ENCODE measurements at places on chromosomes 2 and 18.

DNA sequence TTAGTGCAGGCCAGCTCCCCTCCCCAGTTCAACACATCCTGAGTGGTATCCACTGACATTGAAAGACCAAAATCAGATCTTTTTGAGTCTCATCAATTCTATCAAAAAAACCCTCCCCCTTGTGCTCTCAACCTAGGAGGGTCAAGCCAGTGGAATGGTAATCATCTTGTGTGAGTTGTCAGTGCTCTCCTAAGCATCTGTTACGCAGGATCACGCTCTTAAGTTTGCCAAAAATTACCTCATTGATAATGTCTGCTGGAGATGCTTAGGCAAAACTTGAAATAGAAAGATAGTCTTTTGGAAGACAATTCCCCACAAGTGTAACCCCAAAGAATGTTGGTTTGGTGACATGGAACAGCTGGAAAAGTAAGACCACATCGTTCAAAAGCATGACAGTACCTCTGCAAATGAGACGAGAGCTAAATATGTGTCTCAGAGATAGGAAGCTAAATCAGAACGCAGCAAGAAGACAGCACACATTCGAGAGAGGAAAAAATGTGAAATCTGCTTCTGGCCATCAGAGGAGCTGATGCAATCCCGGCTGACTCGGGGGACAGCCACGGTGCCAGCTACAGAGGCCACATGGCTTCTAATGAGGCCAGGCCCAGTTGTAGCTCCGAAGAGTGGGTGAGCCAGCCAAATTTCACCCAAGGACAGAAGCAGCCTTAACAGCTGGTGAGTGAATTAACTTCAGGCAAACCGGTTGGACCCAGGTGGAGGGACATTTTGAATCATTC is 753.9 kb downstream of the RNF144A start:
- no peak for DNase-seq

- DNase-seq = no peak
Observed at GRCh38 chr18:23735021-23735464, 45.8 kb downstream of the LAMA3 start.

GRCh38 chr18:54388203-54389142 is 30.8 kb downstream of the C18orf54 start:
- DNase-seq = no peak

- peak; percentile 37 for DNase-seq
Observed at GRCh38 chr2:183868707-183869106, 729.6 kb upstream of the ZNF804A start.

DNA sequence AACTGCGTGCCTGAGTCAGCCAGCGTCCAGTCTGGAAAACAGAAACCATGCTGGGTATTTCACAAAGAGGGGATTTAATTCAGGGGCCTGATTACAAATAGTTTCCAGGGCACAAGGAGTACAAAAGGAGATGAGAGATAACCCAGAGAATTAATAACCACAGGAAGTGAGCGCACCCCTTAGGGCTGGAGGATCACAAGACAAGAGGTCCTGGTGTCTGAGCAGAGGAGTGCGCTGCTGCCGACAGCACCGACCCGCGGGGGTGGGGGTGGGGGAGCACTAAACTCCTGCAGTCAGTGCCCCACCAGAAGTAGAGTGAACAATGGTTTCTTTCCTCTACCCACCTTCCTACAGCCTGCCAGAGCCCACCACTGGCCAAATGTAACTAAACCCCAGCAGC is 20.8 kb upstream of the MAL start:
- DNase-seq = no peak

DNA sequence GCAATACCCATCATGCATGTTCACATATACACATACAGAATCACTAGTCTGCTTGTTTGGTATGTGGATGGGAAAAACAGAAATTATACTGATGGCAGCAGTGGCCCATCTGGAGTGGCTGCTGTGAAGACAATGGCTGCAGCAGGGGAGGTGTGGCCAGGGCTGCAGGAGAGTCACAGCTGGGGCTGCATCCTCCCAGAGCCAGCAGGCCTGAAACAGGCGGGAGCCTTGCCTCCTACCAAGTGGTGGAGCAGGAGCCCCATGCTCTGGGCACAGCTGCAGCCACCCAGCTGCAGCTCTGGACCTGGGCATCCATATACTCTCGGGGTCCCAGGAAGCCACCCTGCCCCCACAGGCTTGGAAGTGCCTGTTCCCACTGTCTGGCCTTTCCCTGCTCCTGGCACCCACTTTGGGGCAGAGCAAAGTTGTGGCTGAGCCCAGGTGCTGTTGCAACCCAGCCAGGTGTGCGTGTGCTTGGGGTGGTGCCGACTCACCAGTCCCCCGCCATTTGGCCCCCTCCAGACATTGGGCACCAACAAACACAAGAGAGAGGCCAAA is 136.6 kb downstream of the SPAG16 start:
- no peak for DNase-seq

DNA sequence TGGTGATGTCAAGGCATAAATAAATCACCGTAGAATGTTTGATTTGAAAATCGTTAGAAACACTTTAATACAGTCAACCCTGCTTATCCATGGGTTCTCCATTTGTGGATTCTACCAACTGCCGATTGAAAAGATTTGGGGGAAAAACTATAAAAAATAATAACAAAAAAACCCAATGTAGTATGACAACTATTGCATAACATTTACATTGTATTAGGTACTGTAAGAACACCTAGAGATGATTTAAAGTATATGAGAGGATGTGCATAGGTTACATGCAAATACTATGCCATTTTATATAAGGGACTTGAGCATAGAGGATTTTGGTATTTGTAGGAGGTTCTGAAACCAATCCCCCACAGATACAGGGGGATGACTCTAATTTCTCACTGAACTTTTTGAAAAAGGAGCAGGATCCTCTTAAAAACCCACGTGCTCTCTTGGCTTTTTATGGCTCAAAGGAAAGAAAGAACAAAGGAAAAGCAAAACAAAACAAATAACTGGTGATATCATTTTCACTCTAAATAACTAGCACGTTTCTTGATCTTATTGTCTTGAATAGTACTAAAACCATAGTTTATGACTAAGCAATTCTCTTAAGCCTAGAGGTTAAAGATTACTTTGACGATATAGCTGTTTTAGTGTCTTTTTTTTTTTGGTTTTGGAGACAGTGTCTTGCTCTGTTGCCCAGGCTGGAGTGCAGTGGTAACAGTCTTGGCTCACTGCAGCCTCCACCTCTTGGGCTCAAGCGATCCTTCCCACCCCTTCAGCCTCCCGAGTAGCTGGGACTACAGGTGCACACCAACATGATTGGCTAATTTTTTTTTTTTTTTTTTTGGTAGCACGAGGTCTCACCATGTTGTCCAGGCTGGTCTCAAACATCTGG is 17.0 kb downstream of the GMCL1 start:
- DNase-seq = no peak

DNA sequence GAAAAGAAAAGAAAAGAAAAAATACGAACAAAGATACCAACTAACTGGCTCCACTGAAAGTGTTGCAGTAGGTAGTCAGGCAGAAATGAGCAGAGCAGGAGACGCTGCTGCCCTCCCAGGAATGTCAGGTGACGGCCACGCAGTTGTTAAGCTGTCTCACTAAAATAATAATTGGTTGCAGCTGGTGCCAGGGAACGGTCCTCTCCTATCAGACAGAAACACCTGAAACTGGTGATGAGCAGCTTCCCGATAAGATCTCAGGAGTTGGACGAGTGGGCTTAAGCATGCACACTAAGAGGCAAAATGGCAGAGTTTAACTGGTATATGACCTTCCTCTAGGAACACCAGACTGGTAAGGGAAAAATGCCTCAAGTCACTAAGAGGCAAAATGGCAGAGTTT is 611.1 kb downstream of the ZEB2 start:
- no peak for DNase-seq

- no peak for DNase-seq
Observed at GRCh38 chr18:48294899-48295585, 114.1 kb downstream of the ZBTB7C start.

DNA sequence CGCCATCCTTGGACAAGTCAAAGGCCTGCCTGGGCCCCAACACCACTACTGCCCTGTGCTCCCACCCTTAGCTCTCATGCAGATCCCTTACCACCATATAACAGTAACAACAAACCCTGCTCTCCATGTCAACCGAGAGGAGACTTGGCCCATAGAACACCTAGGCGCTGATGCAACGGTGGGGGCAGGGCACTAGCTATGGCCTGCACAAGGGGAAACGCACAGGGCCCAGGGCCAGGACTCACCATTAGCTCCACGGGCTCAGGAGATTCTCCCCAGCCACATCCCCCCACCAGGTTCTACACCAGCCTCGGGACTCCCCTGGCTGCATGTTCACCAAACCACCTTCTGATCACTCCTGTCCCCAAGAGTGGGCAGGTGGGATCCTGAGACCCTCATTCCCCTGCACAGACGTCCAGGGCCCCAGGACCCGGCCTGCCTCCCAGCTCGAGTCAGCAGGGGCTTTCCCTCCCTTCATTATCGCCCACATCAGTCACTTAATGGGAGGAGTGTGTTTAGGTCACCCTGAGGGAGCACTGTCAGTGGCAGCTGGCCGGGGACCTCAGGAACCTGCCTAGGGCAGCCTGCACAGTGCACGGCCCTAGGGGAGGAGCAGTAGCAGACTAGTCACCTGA is 29.3 kb downstream of the ANKMY1 start:
- DNase-seq = no peak

DNA sequence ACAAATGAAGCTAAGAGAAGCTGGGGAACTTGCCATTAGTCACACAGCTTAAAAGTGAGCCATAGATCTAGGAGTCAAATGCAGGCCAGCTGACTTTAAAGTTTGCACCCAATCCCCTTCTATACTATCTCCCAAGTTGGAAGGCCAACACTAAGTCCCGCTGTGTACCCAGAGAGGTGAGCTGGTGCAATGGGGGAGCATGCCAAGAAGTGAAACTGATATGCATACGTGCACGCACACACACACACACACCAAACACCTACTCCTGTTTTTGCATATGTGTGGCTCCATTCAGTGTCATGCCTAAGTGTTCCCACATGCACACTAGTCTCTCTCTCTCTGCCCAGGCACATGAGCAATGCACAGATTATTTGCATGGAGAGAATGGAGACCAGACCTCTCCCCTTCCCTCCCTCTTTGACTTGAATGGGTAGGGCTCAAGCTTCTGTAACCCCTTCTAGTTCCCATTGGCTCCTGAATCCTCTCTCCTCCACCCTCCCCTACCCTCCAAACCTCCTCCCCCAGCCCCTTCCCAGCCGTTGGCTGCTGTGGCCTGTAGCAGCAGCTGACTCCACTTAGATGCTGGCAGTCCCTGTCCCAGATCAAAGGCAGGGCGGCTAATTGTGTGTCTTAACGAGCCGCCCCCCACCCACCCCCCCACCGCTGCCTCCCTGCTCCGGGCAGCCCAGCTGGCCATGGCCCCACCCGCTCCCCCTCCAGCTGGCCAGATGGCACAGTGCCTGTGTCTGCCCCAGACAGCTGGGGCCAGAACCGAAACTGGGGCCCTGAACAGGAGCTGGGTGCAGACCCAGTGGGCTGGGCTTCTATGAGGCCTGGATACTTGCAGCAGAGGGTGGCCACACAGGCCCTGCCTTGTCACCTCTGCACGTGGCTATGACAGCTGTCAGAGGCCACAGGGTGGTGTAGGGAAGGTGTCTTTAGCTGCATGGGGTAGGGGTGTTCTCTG is 5.6 kb downstream of the WNT10A start:
- DNase-seq = no peak

- DNase-seq = no peak
Observed at GRCh38 chr2:152050915-152051314, 47.9 kb downstream of the CACNB4 start.

- DNase-seq = no peak
Observed at GRCh38 chr2:47024046-47024445, 108.4 kb upstream of the MCFD2 start.

- no peak for DNase-seq
Observed at GRCh38 chr2:72919414-72920317, 2.3 kb downstream of the EMX1 start.

DNA sequence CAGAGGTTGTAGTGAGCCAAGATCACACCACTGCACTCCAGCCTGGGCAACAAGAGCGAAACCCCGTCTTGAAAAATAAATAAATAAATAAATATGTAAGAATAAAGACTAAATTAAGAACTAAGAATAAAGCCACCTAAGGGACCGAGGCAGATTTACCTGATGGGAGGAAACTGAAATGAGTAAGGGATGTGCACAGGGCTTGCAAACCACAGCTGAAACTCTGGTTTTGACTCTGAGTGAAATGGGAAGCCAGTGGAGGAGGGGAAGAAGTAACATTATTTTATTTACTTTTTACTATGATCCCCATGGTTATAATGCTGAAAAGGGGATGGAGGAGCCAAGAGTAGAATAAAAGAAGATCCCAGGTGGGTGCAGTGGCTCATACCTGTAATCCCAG is 107.3 kb downstream of the CABYR start:
- no peak for DNase-seq

DNA sequence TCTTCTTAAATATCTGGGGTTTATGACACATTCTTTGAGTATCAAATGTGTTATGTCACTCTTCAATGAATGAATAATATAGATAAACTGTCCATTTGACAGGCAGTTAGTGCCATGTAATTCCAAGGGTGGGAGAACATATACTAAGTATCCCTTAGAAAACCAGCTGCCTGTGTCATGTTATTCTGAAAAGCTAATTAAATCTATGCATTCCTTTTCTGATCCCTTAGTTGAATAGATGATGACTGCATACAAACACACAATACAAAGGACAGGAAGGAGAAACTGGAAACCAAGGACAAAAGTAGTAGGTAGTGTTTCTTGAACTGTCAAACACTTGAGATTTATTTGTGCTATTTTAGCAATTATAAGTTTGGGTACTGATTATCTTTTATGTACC is 8.3 kb downstream of the ARHGAP28 start:
- no peak for DNase-seq

DNA sequence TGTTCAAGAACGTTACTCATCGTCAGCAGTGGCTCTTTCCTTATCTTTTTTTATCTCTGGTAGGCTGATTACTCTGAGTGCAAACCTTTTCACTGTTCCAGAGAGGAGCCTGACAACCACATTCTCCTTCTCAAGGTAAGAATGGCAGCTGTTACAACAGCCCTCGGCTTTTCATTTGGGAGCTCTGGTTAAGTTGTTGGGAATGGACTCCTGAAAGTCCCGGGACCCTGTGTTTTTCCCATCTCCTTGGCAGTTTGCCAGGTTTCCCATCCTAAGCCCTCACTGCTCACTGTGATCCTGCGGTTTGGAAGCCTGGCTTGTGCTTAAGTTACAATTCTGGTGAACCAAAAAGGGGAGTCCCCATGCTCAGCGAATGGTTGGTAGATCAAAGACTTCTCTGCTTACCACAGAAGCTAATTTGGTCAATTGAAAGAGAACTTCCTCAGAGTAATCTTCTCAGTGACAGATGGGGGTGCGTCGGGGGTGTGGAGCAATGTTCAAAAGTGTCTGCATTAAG is 122.3 kb downstream of the LYPD6B start:
- no peak for DNase-seq

- peak; percentile 16 for DNase-seq
Observed at GRCh38 chr2:238320246-238320647, at the start of gene TRAF3IP1. TSS of gene TRAF3IP1 (plus strand) at chr2:238320518. CDS start at chr2:238320663, 145 bp downstream.

DNA sequence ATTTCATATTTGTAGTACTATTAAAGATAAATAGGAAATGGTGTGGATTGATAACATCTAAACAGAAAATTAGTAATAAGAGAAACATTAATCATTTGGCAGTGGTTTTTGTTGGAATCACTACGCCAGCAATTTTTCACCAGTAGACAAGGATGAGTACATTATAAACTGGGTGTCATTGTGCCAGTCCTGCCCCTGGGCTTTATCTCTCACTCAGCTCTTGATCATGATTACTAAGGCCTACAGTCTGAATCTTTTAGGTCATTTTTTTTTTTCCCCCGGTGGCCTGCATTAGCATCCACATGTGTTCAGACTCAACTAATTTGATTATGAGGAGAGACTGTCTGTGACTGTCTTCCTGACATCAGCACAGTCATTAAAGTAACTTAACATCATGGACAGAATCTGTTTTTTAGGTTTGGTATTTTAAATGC is 16.2 kb downstream of the GULP1 start:
- no peak for DNase-seq

GRCh38 chr2:122634256-122634655 is 878.8 kb downstream of the TSN start:
- DNase-seq = no peak

All from SK-N-MC (cell line).